ENCODE measurements at places on chromosomes 4 and X. TPM values are rescaled to one million over a fixed set of nuclear protein-coding genes. Genes with fewer than 3 reads are reported as not detected.

DNA sequence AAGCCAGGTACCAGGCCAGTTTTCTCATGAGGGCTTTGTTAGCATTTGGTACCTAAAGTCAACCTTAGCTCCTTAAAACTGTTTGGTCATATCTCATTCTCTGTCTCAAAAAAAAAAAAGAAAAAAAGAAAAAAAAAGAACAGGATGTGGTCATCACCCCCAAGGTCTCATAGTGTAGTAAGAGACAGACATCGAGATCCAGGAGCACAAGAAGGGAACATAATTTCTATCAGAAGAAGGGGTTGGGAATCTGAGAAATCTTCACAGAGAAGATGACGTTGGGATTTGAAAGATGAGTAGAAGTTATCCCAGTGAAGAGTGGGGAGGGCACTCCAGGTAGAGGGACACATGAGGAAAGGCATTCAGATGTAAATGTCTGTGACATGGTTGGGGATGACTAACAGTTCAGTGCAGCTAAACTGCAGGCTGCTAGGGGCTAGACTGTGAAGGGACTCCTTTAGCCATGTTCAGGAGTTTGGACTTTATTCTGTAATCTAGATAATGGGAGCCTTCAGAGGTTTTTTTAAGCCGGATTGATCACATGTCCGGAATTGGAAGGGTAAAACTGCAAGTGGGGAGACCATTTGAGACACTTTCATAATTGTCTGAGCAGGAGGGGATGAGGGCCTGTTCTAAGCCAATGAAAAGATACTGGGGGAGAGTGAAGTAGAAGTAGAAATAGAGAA, 26.9 kb upstream of the GJB1 start:
- H3K27me3 ChIP-seq: no peaks in the 10 kb centered on the region
- H3K4me1 ChIP-seq: peaks cover 33% of the 10 kb centered on the region
- peak overlapping the region; percentile 92 for H3K4me3 ChIP-seq
- DNase-seq: no peak
- peaks cover 20% of the 10 kb centered on the region for H3K36me3 ChIP-seq

The SPATA4 gene
- not detected for total RNA-seq

The TMEM35A gene
- total RNA-seq: not detected

The SLITRK2 gene
- not detected for total RNA-seq

DNA sequence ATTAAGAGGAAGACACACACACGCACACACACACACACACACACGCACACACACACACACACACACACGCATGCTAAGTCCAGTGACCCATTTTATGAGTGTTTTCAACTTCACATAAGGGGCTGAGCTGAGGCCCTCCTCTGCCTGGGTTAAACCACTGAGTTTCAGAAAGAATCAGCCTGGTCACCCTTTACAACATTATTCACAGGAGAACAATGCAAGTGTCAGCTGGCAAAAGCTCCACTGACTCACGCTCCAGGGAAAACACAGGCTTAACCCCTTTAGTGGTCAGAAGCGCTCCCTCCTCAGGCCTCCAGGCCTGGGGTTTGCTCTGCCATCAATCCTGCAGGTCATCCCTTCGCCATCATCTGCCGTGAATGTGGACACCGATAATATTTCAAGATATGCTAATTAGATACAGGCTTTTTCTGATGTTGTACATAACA, 46.9 kb downstream of the ACOX3 start:
- no peaks in the 10 kb centered on the region for H3K27me3 ChIP-seq
- no peak for DNase-seq
- no peak overlapping the region for H3K27ac ChIP-seq
- H3K4me3 ChIP-seq: no peak overlapping the region
- peaks cover 27% of the 10 kb centered on the region for H3K4me1 ChIP-seq

DNA sequence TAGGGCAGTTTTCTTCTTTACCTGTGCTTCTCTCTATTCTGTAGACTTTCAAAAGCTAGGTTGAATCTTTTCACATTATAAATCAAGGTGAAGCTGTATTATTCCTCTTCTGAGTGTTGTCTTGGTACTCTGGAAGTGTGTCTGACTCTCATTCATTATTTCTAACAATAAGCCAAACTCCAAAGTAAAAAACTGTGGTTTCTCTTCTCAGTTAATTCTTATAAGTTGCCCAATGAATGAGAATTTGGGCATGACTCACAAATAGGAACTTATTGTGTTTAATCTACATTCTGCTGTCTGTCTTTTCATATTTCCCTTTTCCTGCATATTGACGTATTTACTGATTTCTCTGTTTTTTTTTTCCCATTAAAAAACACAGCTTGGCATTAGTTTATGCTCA, 714.5 kb downstream of the CCSER1 start:
- H3K4me3 ChIP-seq: no peak overlapping the region
- H3K27me3 ChIP-seq: no peaks in the 10 kb centered on the region
- H3K27ac ChIP-seq: no peak overlapping the region
- no peaks in the 10 kb centered on the region for H3K36me3 ChIP-seq
- H3K4me1 ChIP-seq: no peaks in the 10 kb centered on the region

DNA sequence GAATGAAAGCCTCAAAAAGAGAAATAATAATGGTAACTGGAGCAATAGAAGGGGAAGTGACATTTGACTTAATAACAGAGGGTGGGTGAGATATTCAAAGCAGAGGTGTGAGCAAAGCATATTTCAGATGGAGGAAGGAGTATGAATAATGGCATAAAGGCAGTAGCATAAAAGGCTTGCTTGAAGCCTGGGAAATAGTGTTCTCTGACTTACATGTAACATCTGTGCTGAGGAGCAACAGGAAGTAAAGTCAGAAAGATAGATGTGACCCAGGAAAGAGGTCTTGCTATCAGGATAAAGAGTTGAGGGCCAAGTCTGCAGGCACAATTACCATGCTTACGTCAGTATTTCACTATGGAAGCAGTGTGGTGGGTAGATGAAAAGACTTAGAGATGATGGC, 28.4 kb downstream of the ATP10D start:
- DNase-seq: no peak
- peaks cover 7% of the 10 kb centered on the region for H3K4me1 ChIP-seq
- no peak overlapping the region for H3K4me3 ChIP-seq

- peaks cover 13% of the 10 kb centered on the region for H3K4me1 ChIP-seq
- no peak for DNase-seq
Observed at GRCh38 chr4:83358410-83358809, 23.8 kb upstream of the HPSE start.

DNA sequence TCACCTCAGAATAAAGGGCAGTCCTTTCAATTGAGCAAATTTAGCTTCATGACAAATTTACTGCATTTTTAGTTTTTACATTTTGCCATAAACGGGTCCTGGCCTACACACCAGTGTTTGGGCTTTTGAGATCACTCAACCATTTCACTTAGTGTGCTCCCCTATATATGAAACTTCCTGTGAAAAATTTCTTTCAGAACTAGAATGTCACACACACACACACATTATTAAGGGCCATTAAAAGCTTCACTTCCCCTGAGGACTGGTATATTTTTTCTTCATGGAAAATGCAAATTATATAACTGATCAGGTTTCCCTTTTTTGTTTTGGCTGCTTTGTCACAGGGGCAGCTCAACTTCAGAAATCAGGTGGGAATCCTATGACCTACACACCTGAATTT, 206.5 kb downstream of the ENOX2 start:
- no peak for DNase-seq
- H3K27me3 ChIP-seq: no peaks in the 10 kb centered on the region
- no peak overlapping the region for H3K4me3 ChIP-seq
- no peaks in the 10 kb centered on the region for H3K36me3 ChIP-seq

GRCh38 chrX:42900947-42901346, 123.0 kb upstream of the PPP1R2C start:
- H3K36me3 ChIP-seq: no peaks in the 10 kb centered on the region
- H3K4me3 ChIP-seq: no peak overlapping the region
- no peaks in the 10 kb centered on the region for H3K27me3 ChIP-seq
- H3K4me1 ChIP-seq: no peaks in the 10 kb centered on the region
- no peak for DNase-seq
- no peak overlapping the region for H3K27ac ChIP-seq

- no peak overlapping the region for H3K27ac ChIP-seq
- H3K4me3 ChIP-seq: no peak overlapping the region
- H3K36me3 ChIP-seq: no peaks in the 10 kb centered on the region
- no peaks in the 10 kb centered on the region for H3K4me1 ChIP-seq
- no peak for DNase-seq
Observed at GRCh38 chr4:6523251-6523650, 50.8 kb upstream of the PPP2R2C start.

- peaks cover 10% of the 10 kb centered on the region for H3K4me1 ChIP-seq
- no peak overlapping the region for H3K4me3 ChIP-seq
- no peak for DNase-seq
Observed at GRCh38 chrX:1545776-1546408, 8.9 kb upstream of the P2RY8 start.

The LRRC66 gene
- total RNA-seq: 0.30 TPM

- DNase-seq: peak; percentile 71
- peaks cover 33% of the 10 kb centered on the region for H3K4me1 ChIP-seq
- H3K27ac ChIP-seq: peak overlapping the region; percentile 78
- peaks cover 5% of the 10 kb centered on the region for H3K36me3 ChIP-seq
- peak overlapping the region; percentile 91 for H3K4me3 ChIP-seq
Observed at GRCh38 chr4:140149846-140150635, 3.9 kb downstream of the MAML3 start.

- H3K4me1 ChIP-seq: no peaks in the 10 kb centered on the region
- H3K27me3 ChIP-seq: no peaks in the 10 kb centered on the region
- H3K27ac ChIP-seq: no peak overlapping the region
- no peak overlapping the region for H3K4me3 ChIP-seq
- no peak for DNase-seq
- H3K36me3 ChIP-seq: no peaks in the 10 kb centered on the region
Observed at GRCh38 chr4:85067342-85067741, 100.9 kb upstream of the WDFY3 start.

GRCh38 chr4:131063878-131064277, 1967.9 kb downstream of the C4orf33 start:
- no peak overlapping the region for H3K4me3 ChIP-seq
- H3K27ac ChIP-seq: no peak overlapping the region
- no peak for DNase-seq
- H3K27me3 ChIP-seq: no peaks in the 10 kb centered on the region
- no peaks in the 10 kb centered on the region for H3K4me1 ChIP-seq

DNA sequence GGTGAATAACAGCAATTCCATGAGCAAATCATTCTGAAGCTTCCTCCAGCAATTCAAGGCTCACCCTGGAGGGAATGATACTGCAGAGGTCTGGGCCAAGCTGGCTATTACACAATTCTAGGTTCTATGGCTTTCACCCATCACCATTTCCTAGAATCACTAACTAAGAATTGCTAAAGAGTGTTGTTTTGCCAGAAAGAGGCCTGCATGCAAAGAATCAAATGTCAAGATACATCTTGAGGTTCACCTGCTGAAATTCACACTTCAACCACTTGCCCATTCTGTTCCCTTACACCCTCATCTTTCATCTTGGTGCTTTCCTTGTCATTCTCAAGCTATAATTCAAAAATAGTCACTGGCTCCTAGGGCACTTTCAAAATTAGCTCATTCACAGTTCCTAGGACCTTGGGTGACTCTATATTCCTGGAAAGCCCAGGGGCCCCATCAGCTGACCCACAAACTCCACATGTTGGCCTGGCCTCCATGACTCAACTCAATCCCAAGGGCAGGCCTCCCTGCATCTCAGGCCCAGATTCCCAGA, 7.0 kb downstream of the APBB2 start:
- DNase-seq: no peak
- peaks cover 11% of the 10 kb centered on the region for H3K27me3 ChIP-seq
- no peaks in the 10 kb centered on the region for H3K36me3 ChIP-seq
- H3K4me1 ChIP-seq: peaks cover 5% of the 10 kb centered on the region
- no peak overlapping the region for H3K27ac ChIP-seq

- no peaks in the 10 kb centered on the region for H3K36me3 ChIP-seq
- H3K4me3 ChIP-seq: no peak overlapping the region
- DNase-seq: no peak
- no peaks in the 10 kb centered on the region for H3K27me3 ChIP-seq
Observed at GRCh38 chr4:175891851-175892250, 79.8 kb upstream of the GPM6A start.

The MID1 gene
- not detected for total RNA-seq

DNA sequence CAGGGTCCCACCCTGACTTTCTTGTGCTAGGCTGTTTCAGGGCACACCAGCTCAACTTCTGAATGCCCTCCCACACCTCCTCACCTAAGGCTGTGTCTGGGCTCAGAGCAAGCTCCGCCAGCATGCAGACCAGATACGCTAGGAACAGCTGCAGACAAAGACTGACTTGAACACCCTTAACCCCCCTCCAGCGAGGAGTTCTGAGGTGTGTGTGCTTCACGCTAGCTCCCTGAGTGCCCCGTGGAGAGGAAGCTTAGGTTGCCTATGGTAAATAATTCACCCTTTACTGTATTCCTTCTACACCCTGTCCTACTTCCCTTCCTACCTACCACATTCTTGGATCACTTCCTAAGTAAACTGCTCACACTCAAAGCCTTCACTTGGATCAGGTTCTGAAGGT, 115.0 kb downstream of the VCX3B start:
- no peak overlapping the region for H3K27ac ChIP-seq
- no peaks in the 10 kb centered on the region for H3K27me3 ChIP-seq
- H3K4me1 ChIP-seq: no peaks in the 10 kb centered on the region
- H3K4me3 ChIP-seq: no peak overlapping the region
- no peak for DNase-seq

The CSAG3 gene
- not detected for total RNA-seq

DNA sequence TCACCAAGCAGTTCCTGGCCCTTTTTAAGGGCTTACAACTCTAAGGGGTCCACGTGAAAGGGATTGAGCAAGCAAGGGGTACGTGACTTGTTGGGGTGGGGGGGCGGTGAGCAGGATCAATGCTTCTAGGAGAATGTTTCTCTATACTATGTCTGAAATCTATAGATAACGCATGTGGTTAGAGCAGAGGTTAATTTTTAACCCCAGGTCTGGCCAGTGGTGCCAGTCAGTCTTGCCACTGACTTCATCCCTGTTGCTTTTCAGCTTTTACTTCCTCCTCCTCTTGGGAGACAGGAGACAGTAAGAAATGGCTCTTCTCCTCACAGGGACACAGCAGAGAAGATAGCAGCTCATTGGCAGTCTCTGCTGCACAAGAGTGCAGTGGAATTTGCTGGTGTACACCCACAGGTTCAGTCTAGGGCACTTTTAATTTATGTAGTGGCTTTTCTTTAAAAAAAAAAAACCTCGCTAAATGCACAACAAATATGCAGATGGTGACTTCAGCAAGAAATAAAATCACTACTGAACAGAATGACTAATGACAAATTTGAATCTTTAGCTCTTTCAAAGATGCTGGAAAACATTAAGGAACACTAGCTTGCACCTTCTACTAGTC, 190.5 kb downstream of the CCNG2 start:
- peaks cover 6% of the 10 kb centered on the region for H3K36me3 ChIP-seq
- no peak for DNase-seq
- H3K27me3 ChIP-seq: peaks cover 3% of the 10 kb centered on the region
- no peak overlapping the region for H3K4me3 ChIP-seq

DNA sequence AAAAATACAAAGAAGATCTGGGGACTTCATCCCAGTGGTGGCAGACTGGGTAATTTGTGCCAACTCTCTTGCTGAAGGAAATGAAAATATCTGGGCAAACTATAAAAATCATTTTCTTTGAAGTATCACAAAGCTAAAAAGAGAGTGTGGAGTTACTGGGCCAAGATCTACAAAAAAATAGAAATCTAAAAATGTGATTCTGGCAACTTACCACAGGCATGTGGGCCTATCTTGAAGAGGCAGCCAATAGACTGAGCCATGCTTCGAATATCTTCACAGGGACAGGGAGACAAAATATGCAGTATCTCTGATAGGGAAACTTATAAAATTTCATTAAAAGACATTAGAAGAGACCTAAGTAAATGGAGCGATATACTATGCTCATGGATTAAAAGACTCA, 168.8 kb downstream of the RCHY1 start:
- H3K27ac ChIP-seq: no peak overlapping the region
- no peak for DNase-seq
- no peak overlapping the region for H3K4me3 ChIP-seq
- no peaks in the 10 kb centered on the region for H3K36me3 ChIP-seq
- no peaks in the 10 kb centered on the region for H3K4me1 ChIP-seq
- H3K27me3 ChIP-seq: peaks cover 4% of the 10 kb centered on the region
